Omental fat pad (tissue), 4 donors: ENCODE measurements at places on chromosomes 7 and 10. TPM values are rescaled to one million over a fixed set of nuclear protein-coding genes. Genes with fewer than 3 reads are reported as not detected.

DNA sequence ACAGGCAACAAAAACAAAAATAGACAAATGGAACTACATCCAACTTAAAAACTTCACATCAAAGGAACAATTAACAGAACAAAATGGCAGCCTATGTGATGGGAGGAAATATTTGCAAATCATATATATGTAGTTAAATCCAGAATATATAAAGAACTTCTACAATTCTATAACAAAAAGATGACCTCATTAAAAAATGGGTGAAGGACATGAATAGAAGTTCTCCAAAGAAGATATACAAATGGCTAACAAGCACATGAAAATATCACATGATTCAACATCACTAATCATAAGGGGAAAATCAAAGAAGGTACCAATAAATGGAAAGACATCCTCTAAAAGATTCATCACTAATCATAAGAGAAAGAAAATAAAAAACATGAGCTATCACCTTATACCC lies 416.1 kb downstream of the LRMDA start:
- no peak for DNase-seq

MAGI2 gene
- 11.4 TPM for total RNA-seq

DNA sequence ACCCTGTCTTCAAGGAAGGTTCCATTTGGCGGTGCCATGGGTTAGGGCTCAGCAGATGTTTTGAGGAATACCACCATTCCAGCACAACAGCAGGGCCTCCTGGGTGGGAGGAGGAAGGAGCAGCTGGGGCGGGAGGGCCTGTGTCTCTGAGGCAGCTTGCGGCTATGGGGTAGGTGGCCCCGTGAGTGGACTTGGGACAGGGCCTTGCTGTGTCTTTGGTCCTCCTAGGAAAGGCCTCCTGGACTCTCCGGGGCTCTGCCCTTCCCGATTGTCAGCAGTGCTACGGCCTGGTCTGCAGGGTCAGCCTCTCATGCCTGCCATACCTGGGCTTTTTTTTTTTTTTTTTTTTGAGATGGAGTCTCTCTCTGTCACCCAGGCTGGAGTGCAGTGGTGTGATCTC lies 96.7 kb downstream of the PAXIP1 start:
- DNase-seq, result no peak

TFR2 gene
- 0.60 TPM for total RNA-seq

DNA sequence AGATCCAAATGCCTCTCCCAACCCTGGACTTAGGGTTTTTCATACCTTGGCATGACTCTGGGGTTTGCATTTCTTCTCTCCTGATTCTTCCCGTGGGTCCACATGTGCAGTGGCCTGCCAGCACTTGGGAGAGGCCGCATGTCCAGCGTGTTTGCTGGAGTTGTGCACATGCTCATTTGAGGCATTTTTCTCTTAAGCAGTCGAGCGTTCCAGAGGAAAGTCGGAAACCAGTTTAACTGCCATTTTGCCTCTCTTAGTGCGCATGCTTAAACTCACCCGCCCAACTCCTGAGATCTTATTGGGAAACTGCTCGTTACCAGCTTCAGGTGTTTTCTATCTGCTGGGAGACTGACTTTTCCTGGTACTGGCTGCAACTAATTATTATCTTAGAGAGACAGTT lies 888.4 kb upstream of the PHF14 start:
- DNase-seq, result no peak

- no peak for DNase-seq
Measured at GRCh38 chr10:22832066-22832602, 95.7 kb upstream of the ARMC3 start.

LIPK gene
- total RNA-seq, result not detected

AGR3 gene
- not detected for total RNA-seq

- no peak for DNase-seq
Measured at GRCh38 chr10:119401671-119402395, 140.7 kb downstream of the RGS10 start.

DNA sequence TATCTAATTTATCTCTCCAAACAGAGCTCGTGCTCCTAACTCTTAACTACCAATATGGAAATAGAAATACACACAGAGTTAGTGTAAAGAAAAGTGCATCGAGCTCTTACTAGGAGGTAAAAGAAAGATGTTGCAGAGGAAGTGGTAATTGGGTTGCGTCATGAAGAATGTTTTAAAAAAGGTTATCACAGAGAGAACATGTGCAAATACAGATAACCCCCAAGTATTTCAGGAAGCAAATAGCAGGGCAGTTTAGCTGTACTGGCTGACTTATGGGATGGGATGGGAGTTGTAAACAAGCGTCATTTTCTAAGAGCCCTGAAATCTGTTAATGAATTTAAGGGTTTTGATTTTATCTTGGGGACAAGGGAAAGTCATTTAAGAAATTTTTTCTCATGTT lies 153.9 kb downstream of the AGMO start:
- DNase-seq, result no peak

SLC13A1 gene
- not detected for total RNA-seq
